M059J (cell line): ENCODE measurements at places on chromosomes 3 and 15. TPM values are rescaled to one million over a fixed set of nuclear protein-coding genes. Genes with fewer than 3 reads are reported as not detected.

TRIM42 gene
- not detected in 2 replicates for total RNA-seq

DNA sequence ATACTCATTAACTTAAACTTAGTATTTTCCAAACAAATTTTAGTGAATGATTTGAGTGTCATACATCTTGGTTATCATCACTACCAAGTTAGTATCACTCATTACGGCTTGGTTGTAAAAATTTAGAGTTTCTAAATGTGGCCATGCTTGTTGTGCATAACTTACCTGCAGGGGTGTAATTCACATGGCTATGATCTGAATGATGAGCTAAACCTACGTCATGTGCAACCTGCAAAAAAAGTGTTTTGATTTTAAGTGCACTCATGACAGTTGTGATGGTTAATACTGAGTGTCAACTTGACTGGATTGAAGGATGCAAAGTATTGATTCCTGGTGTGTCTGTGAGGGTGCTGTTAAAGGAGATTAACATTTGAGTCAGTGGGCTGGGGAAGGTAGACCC is 17.6 kb upstream of the CLDN16 start:
- DNase-seq: no peak

TGM5 gene
- total RNA-seq: not detected in 2 replicates

DNA sequence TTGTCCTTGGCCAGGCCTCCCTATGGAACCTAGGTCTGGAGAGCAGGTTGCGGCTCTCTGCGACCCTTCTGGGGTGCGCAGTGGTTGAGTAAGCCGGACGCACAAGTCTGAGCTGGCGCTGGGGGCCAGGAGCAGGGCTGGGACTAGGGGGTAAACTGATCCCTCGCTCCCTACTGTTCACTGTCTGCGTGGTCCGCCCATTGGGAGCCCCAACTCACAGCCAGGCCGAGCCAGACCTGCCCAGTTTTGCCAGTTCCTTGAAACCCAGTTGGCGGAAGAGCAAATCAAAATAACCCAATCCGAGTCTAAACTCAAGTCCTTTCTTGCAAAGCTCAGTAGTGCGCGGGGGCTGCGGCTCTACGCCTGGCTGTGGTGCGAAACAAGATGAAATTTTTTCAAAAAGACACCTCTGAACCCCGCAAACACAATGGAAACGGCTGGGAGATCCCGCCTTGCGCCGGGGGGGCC is 17.5 kb downstream of the RGMA start:
- no peak for DNase-seq
